ENCODE measurements at places on chromosomes 6 and 20. TPM values are rescaled to one million over a fixed set of nuclear protein-coding genes. Genes with fewer than 3 reads are reported as not detected.

Gene TPD52L1
- total RNA-seq, result not detected

Gene THBD
- 0.13 TPM for total RNA-seq

Gene MATN4
- total RNA-seq, result 0.22 TPM

Gene C2
- 0.70 TPM for total RNA-seq

Gene KCNK16
- not detected for total RNA-seq

Gene APCDD1L
- total RNA-seq, result not detected

Gene NOP56
- 888 TPM for total RNA-seq

Gene SLC22A7
- not detected for total RNA-seq

GRCh38 chr6:22956029-22956681, 386.8 kb downstream of the HDGFL1 start:
- no peak overlapping the region for H3K4me3 ChIP-seq
- H3K27me3 ChIP-seq, result no peaks in the 10 kb centered on the region
- H3K27ac ChIP-seq, result no peak overlapping the region

GRCh38 chr20:16078172-16078898, 494.9 kb downstream of the KIF16B start:
- no peak overlapping the region for H3K4me3 ChIP-seq
- no peak overlapping the region for H3K27ac ChIP-seq
- no peaks in the 10 kb centered on the region for H3K27me3 ChIP-seq
- DNase-seq, result no peak
- no peaks in the 10 kb centered on the region for H3K36me3 ChIP-seq
- H3K4me1 ChIP-seq, result no peaks in the 10 kb centered on the region

DNA sequence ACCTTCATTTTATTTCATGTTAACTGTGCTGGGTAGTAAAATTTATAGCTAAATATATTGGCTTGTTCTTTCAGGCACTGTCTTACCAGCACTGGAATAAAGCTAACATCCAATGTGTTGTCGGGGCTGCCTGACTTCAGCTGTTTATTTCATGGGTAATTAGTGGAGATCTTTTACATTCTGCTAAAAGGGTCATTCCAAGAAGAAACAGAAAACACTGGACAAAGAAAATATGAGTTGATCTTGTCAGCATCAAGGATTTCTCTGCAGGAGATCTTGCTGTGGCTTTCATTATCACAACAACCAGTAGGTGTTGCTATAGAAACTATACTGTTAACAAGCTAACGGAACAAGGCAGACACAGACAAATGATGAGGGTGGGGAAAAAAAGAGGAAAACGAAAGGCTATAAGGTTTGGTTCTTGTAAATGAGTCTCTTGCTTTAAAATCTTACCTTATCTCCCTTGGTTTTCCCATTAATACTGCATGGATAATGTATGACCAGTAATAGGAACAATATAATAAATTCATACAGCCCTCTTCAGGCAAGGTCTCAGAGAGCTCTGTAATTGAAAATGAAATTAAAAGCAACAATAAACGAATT, 206.8 kb downstream of the SIM1 start:
- no peak overlapping the region for H3K4me3 ChIP-seq
- no peaks in the 10 kb centered on the region for H3K36me3 ChIP-seq
- no peaks in the 10 kb centered on the region for H3K27me3 ChIP-seq
- no peak overlapping the region for H3K27ac ChIP-seq

DNA sequence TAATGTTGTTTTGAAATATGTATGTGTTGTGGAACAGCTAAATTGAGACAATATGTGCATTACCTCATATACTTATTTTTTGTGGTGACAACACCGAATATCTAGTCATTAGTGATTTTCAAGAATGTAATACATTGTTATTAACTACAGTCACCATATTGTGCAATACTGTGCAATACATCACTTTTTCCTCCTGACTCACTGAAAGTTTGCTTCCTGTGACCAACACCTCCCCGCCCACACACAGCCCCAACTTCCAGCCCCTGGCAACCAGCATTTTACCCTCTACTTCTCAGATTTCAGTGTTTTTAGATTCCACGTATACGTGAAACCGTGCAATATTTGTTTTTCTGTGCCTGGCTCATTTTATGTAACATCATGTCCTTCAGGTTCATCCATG, 627.9 kb downstream of the PRKN start:
- no peaks in the 10 kb centered on the region for H3K27me3 ChIP-seq
- no peak for DNase-seq
- no peaks in the 10 kb centered on the region for H3K4me1 ChIP-seq
- no peaks in the 10 kb centered on the region for H3K36me3 ChIP-seq

DNA sequence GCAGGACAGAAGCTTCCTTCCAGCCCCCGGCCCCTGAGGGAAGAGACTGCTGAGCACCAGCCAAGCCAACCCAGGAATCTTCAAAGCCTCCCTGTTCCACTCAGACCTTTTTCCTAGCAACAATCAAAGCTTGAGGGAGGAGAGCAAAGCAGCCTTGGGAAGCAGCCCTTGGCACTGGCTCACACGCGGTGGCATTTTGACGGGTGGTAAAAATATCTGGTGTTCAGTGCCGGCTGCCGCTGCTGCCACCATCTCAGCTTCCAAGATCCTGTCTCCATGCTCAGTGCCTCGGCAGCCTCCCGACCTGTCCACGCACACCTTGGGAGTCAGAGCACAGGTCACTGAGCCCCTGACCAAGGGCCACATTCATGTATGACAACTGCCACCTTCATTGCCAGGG, 170.1 kb downstream of the LRFN2 start:
- no peak overlapping the region for H3K4me3 ChIP-seq
- no peak overlapping the region for H3K27ac ChIP-seq
- no peak for DNase-seq

DNA sequence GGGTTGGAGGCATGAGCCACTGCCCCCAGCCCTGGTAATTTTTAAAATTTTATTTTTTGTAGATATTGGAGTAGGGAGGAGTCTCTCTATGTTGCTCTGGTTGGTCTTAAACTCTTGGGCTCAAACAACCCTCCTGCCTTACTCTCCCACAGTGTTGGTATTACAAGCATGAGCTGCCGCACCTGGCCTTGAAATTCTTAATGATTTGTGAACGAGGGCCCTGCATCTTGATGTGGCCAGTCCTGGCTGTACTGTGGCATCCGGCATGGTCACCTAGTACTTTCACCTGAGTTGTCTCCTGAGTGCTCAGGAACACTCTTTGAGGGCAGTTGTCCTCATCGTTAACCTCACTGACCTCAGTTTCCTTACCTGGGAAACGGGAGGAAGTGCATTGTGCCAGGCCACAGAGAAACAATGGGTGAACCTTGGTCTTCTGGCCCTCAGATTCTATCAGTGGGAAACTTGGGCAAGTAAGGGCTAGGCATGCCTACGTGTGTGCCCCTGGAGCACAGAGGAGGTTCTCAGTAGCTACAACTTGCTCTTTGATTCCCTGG, 19.5 kb downstream of the CEBPB start:
- H3K4me1 ChIP-seq, result peaks cover 9% of the 10 kb centered on the region
- no peak overlapping the region for H3K27ac ChIP-seq
- H3K36me3 ChIP-seq, result no peaks in the 10 kb centered on the region
- DNase-seq, result no peak
- H3K4me3 ChIP-seq, result no peak overlapping the region

- H3K27me3 ChIP-seq, result no peaks in the 10 kb centered on the region
- H3K4me3 ChIP-seq, result peak overlapping the region; percentile 30
- H3K4me1 ChIP-seq, result peaks cover 43% of the 10 kb centered on the region
These were observed 56.2 kb upstream of the RIPOR2 start for GRCh38 chr6:24991810-24992467.

DNA sequence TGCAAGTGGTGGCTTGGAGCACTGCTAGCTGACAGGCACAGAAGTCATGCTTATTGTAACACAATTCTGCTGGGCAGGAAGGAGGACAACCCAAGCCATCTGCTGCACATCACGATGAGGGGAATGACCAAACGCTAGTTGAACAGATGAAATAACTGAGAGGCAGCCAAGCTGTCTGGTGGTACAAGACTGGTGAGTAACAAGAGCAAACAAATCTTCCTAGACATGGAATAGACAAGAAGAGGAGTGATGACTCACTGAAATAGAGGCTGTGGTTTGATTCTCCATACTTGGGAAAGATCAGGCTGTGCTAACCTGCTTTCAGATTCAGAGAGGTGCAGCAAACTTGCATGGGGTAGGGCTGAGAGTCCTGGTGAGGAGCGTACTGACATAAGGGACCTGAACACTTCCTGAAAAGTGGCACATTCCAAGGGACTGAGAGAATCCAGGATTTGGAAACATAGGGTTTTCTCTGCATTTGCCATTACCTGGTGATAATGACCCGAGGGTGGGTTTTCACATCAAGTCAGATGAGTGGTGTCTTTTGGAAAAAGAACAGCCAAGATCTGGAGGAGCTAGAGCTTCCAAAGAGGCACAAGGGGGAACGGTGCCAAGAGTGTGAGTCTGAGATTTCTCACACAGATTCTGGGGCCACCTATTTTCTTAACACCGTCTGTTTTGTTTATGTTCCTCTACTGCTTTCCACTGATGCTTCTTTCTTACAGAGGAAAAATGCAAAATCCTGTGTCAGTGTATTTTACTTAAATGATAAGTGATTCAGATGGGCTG, 60.0 kb downstream of the PRL start:
- H3K27ac ChIP-seq, result no peak overlapping the region
- H3K36me3 ChIP-seq, result no peaks in the 10 kb centered on the region
- no peak overlapping the region for H3K4me3 ChIP-seq
- no peaks in the 10 kb centered on the region for H3K4me1 ChIP-seq

- H3K4me3 ChIP-seq, result no peak overlapping the region
- no peaks in the 10 kb centered on the region for H3K36me3 ChIP-seq
- DNase-seq, result no peak
These were observed 327.9 kb upstream of the MARCKS start for GRCh38 chr6:113529196-113529595.

- no peak overlapping the region for H3K4me3 ChIP-seq
- H3K27me3 ChIP-seq, result no peaks in the 10 kb centered on the region
- no peak for DNase-seq
- no peaks in the 10 kb centered on the region for H3K4me1 ChIP-seq
- no peak overlapping the region for H3K27ac ChIP-seq
These were observed 16.4 kb upstream of the CFAP206 start for GRCh38 chr6:87391334-87391733.

- H3K27me3 ChIP-seq, result no peaks in the 10 kb centered on the region
- no peak for DNase-seq
- H3K4me1 ChIP-seq, result no peaks in the 10 kb centered on the region
- H3K27ac ChIP-seq, result no peak overlapping the region
These were observed 13.3 kb downstream of the RSPH9 start for GRCh38 chr6:43658161-43658560.

- H3K36me3 ChIP-seq, result no peaks in the 10 kb centered on the region
- no peaks in the 10 kb centered on the region for H3K27me3 ChIP-seq
- no peak for DNase-seq
- H3K4me3 ChIP-seq, result no peak overlapping the region
These were observed 32.3 kb downstream of the PDRG1 start for GRCh38 chr20:31919410-31920155.

DNA sequence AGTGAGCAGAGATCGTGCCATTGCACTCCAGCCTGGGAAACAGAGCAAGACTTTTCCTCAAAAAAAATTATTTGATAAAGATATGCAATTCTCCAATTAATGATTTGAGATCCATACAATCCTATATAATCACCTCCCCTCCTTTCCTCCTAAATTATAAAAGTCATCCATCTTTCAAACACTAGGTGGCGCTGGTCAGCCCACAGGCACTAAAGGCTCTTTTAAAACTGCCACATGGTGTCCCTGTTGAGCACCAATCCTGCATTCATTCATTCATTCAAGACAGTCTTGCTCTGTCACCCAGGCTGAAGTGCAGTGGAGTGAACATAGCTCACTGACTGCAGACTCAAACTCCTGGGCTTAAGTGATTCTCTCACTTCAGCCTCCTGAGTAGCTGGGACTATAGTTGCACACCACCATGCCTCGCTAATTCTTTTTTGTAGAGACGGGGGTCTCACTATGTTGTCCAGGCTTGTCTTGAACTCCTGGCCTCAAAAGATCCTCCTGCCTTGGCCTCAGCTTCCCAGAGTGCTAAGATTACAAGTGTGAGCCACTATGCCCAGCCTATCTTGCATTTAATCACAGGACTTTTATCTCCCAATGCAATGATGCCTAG, 58.7 kb upstream of the SLC2A12 start:
- no peak overlapping the region for H3K4me3 ChIP-seq
- H3K27me3 ChIP-seq, result no peaks in the 10 kb centered on the region
- DNase-seq, result peak; percentile 58
- H3K36me3 ChIP-seq, result no peaks in the 10 kb centered on the region
- no peaks in the 10 kb centered on the region for H3K4me1 ChIP-seq

GRCh38 chr6:161233986-161234661, 39.7 kb downstream of the AGPAT4 start:
- H3K27me3 ChIP-seq, result no peaks in the 10 kb centered on the region
- H3K27ac ChIP-seq, result no peak overlapping the region
- no peak overlapping the region for H3K4me3 ChIP-seq
- no peak for DNase-seq
- no peaks in the 10 kb centered on the region for H3K4me1 ChIP-seq
- H3K36me3 ChIP-seq, result no peaks in the 10 kb centered on the region

DNA sequence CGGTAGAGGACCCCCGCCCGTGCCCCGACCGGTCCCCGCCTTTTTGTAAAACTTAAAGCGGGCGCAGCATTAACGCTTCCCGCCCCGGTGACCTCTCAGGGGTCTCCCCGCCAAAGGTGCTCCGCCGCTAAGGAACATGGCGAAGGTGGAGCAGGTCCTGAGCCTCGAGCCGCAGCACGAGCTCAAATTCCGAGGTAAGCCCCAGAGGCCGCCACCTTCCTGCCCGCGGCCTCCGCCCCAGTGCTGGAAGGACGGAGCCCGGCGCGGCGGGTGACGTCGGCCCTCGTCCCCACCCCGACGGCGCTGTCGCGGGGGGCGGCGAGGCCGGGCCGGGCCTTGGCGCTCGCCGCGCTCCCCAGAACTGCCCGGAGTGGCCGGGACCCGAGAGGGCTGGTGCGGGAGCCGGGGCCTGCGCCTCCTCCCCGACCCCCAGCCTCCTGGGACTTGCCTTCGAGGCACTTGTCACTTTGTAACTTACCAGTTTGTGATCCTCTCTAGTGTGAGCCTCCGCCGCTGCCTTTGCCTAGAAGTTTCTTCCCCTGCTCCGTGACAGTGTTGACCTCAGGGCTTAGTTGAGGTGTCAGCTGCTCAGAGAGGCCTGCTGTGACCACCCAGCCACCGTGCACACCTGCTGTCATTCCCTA, 417 bp downstream of the VAPB start:
- H3K4me3 ChIP-seq, result peak overlapping the region; percentile 86
- H3K4me1 ChIP-seq, result peaks cover 51% of the 10 kb centered on the region
- no peaks in the 10 kb centered on the region for H3K27me3 ChIP-seq
- H3K27ac ChIP-seq, result peak overlapping the region; percentile 96

- no peak overlapping the region for H3K4me3 ChIP-seq
- H3K36me3 ChIP-seq, result peaks cover 8% of the 10 kb centered on the region
- H3K27ac ChIP-seq, result no peak overlapping the region
- peaks cover 5% of the 10 kb centered on the region for H3K4me1 ChIP-seq
These were observed 15.6 kb upstream of the SUMO4 start for GRCh38 chr6:149384464-149384863.
